Activated T-cell treated with anti-CD3 and anti-CD28 coated beads, Interleukin-2, amount 50 U/mL, for 72 hours (primary cell): ENCODE measurements at places on chromosomes 12 and 14.

GRCh38 chr14:95316821-95317220 is 2.9 kb downstream of the CLMN start:
- no peak for DNase-seq

GRCh38 chr14:61475316-61475715 is 153.9 kb downstream of the PRKCH start:
- no peak for DNase-seq

- DNase-seq = no peak
Measured at GRCh38 chr14:74848768-74849167, 27.2 kb downstream of the PROX2 start.

DNA sequence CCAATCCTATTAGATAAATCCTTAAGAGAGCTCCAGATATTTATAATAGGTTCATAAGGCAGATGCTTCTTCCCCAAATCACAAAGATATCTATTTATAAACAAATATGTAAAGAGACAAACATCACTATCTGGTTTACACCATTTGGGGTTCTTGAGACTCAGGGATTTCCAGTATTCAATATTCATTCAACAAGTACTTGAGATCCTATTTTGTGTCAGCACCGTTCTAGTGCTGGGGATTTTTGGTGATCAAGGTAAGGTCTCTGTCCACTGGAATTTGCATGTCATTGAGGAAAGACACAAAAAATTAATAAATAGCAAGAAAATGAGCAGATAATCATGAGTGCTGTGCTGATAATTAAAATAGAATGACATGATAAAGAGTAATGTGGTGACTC is 222.7 kb upstream of the FOXN3 start:
- DNase-seq = no peak

DNA sequence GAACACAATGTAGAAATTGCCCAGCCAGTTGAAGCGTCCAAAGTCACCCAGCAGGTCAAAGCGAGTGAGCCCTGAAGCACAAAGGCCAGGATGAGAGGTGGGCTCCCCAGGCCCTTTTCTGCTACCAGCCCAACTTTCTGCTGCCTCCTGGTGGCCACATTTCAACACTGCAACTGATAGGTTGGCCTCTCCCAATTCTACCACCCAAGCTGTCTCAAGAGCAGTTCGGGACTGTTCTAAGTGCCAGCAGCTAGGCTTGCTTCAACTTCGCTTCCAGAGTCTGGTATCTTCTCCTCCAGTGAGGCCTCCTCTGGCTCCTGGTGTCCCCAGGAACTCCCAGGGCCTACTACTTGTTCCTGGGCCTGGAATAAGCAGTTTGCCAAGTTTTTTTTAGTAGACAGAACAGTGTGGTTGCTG is 3.4 kb upstream of the DHH start:
- DNase-seq = peak; percentile 61

GRCh38 chr14:67735336-67736147 is 33.9 kb downstream of the RDH12 start:
- DNase-seq = no peak
